IMR-90 (cell line): ENCODE measurements at places on chromosomes 1 and 21. TPM values are rescaled to one million over a fixed set of nuclear protein-coding genes. Genes with fewer than 3 reads are reported as not detected.
A peak's percentile ranks its signal among the peaks of the same experiment; 100 is the strongest.

The CFAP57 gene
- total RNA-seq: 0.28 and 0.36 TPM in 2 replicates

The FAM167B gene
- total RNA-seq: 0.18 TPM in 1 of 2 replicates, not detected in the other

The OR2T33 gene
- total RNA-seq: not detected in 2 replicates

The RPE65 gene
- total RNA-seq: under 0.01 TPM in 1 of 2 replicates, not detected in the other

The NOS1AP gene
- under 0.01 and 0.18 TPM in 2 replicates for total RNA-seq

The KIF17 gene
- 4.5 and 4.7 TPM in 2 replicates for total RNA-seq

The HCN3 gene
- 0.36 and 0.83 TPM in 2 replicates for total RNA-seq

The C1QTNF12 gene
- 0.36 TPM in 1 of 2 replicates, not detected in the other for total RNA-seq

The PPIH gene
- total RNA-seq: 22.4 and 36.1 TPM in 2 replicates

GRCh38 chr1:41501581-41501980, 17.1 kb upstream of the EDN2 start:
- DNase-seq: no peak

GRCh38 chr1:240658312-240658960, 46.5 kb upstream of the GREM2 start:
- DNase-seq: peak; percentile 73

- DNase-seq: no peak
These were observed 59.1 kb downstream of the LACTBL1 start for GRCh38 chr1:22913421-22914141.

DNA sequence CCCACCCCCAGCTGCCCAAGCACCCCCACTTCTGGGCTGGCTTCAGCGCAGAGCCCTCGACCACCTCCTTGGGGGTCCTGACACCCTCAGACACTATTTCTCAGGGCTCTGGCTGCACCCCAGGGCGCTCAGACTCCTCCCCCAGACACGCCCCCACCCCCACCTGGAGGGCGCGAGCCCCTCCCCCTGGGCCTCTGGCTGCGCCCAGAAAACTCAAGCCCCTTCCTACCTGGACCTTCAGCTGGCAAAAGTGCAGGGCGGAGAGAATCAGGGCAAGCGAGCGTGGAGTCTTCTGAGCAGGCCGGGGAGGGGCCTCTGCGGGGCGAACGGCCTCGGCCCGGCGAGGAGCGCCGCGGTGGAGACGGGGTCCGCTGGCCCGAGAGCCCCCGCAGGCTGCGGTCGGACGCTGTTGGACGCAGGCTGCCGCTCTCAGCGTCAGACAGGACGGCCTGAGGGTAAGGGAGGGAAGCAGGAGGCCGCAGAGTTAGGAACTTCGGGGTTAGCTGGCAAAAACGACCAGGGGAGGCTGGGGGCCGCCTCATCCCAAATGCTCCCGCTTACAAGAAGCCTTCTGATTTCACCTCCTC, 17.4 kb upstream of the NBPF1 start:
- DNase-seq: no peak

DNA sequence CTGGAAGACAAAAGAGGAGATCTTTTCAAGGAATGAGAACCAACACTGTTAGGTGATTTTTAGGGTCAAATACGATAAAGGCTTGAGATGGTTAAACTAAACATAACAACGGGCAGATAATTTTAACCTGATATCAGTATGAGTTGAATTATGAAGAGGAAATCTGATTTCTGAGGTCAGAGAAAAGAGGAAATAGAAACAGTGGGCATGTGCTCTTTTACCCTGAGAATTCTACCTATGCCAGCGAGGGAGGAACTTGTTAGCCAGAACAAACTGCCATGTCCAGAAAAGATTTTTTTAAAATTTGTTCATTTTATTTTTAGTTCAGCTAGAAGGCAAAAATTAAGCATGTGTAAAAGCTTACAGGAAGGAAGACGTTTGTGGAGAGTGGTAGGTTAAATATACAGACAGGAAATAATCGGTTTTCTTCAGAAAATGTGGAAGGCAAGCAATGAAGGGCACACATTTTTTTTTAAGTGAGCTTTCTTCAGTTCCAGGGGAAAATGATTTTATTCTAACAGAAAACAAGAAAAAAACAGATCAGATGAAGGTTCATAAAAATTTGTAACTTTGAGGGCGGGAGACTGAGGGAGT, 1745.3 kb downstream of the MRPL39 start:
- DNase-seq: no peak

DNA sequence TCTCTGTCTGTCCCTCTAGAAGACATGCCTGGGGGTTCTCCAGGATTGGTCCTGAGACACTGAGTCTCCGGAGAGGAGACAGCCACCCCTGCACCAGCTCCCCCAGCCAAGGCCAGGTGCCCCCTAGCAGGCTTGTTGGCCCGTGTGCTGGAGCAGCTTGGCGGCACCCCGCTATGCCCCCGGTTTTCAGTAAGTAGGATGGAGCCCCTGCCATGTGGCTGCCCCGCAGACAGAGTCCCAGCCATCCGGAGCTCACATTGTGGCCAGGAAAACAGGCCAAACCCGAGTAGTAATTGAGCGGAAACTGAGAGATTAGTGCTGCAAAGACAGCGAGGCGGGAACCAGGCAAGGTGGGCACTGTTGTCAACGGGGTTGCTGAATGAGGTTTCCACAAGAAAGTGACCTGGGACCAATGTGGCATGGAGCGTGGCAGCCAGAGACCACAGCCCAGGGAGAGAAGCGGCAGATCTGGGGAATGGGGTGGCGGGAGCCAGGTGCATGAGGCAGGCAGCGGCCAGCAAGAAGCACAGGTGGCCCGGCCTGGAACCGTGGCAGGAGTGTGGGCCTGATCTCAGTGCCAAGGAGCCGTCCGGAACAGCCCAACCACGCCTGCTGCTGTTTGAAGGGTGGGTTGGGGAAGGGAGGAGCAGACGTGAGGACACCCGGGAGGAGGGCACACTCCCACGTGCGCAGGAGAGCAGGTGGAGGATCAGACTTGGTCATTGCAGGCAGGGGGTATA, 137.4 kb upstream of the VAMP3 start:
- DNase-seq: no peak

- no peak for DNase-seq
These were observed 361.7 kb upstream of the SGIP1 start for GRCh38 chr1:66172272-66172671.

- no peak for DNase-seq
These were observed 217.4 kb upstream of the KIAA0040 start for GRCh38 chr1:175409938-175410337.

DNA sequence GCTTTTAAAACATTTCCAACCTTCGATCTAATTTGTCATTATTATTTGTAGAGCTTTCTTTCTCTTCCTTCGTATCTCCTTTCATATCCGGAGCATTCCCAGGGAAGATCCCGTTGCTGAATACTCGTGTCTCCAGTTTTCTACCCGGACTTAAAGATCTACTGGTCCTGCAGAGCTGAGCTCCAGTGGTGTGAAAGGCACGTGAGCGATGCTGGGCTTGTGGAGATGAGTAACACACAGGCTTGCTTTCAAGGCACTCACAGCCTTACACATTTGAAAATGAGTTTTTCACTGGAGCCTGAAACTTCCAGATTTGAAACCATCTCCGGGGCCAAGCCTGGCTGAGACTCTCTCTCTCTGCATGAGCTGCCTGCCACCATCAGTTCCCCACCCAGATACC, 428.3 kb downstream of the KIF26B start:
- DNase-seq: peak; percentile 12

DNA sequence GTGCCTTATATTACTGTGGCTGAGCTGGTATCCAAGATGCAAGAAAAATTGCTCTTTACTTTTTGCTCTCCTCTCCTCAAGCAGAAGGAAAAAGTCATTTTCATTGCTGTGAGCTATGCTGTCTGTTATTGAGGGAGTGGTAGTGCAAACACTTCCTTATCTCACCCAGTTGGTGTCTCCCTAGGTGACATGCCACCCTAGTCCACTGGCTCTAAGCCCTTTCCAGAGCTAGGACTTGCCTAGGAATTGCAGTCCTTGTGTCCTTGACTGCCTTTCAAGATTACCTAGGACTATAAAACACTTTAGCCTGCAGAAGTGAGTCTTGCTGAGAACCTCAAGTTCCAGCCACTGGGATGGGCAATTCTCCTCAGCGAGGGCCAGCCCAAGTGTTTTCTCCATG, 458.3 kb downstream of the MRPL39 start:
- DNase-seq: no peak

- DNase-seq: peak; percentile 39
These were observed at the start of gene POMGNT1 for GRCh38 chr1:46197964-46198811. POMGNT1 (minus strand) TSS chr1:46198434; CDS start chr1:46197821, 613 bp downstream.

DNA sequence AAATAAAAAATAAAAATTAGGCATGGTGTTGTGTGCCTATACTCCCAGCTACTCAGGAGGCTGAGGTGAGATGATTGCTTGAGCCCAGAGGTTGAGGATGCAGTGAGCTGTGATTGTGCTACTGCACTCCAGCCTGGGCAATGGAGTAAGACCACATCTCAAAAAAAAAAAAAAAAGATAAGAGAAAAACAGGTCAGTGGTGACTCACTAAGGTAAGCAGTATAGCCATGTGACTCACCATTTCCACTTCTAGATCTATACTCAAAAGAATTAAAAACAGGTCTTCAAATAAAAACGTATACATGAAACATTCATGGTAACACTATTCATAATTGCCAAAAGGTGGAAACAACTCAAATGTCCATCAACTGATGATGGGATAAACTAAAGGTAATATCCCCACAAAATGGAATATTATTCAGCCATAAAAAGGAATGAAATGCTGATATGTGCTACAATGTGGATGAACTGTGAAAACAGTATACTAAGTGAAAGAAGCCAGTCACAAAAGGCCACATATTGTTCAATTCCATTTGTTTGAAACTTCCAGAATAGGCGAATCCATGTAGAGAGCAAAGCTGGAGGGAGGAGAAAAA, 75.1 kb downstream of the ZNF281 start:
- DNase-seq: no peak

DNA sequence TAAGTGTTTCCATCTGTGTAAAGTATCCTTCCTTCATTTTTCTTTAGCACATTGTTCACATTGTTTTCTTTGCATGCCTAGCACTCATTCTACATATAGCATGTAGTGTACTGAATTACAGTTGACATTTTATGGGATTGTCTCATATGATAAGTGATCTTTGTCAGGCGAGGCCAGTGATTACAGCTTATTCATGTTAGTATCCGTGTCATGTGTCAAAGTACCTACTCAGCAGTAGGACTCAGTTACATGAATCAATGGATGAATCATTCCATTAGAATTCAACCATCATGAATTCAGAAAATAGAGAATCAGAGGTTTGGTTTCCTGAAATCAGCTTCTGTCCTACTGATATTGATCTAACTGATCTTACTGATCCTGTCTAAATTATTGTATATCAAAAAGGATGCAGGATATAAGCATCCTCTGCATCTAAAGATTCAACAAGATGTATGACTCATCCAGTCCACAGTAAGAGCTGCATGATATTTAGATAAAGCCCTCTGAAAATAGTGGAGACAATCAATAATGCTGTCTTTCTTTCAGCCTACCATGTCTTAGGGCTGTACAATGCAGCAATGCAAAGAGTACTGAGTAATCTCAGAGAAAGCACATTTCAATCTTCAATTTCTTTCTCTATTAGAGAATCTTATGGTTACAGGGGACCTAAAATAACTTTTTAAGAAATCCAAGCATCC, 20.7 kb upstream of the HRNR start:
- DNase-seq: no peak

DNA sequence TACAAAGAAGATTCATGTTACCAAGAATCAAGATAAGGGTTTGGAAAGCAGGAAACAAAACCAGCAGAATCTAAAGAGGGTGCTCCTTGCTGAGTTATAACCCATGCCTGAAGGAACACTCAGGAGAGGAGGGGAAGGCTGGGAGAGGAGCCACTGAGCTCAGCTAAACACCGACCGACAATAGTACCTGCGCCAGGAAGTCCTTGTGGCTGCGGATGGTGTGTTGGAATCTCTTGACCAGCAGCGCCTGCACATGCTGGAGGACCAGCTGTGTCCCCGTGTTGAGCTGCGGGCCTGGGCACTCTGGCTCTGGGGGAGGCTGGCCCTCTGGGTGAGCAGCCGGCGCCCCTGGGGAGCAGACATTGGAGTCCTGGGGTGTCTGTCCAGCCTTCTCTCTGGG, 89.4 kb downstream of the ABCA4 start:
- DNase-seq: no peak

DNA sequence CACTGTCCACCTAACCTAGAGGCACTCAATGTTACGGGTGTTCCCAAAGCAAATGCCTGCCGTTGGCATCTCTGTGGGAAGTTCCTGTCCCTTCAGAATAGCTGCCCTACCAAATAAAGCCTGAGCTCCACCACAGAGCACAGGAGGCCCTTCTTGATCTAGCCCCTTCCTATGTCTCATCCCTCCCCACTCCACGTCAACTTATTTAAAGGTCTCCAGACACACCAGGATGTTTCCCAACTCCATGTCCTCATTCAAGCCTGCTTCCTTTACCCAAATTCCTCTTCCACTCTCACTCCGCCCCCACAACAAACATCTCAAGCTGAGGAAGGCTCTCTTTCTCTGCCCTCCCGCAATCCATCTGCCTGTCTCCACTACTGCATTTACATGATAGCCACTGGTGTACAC, 87.7 kb downstream of the TGFBR3 start:
- DNase-seq: no peak

DNA sequence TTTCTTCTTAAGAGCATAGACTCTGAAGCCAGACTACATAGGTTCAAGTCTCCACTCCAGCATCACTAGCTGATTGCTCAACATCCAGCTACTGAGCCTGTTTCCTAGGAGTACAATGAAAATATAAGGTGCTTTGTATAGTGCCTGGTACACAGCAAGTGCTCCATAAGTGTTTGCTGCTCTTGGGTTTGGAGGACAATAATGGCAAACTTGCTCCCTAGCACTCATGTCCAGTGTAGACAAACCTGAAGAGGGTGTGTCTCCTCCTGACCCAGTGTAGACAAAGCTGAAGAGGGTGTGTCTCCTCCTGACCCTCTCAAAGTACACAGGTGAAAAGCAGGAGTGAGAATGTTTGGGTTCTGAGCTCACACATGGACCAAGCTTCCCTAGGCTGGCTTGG, 10.5 kb upstream of the ECE1 start:
- no peak for DNase-seq

- peak; percentile 90 for DNase-seq
These were observed 43.4 kb downstream of the KIF1B start for GRCh38 chr1:10253755-10254154.

DNA sequence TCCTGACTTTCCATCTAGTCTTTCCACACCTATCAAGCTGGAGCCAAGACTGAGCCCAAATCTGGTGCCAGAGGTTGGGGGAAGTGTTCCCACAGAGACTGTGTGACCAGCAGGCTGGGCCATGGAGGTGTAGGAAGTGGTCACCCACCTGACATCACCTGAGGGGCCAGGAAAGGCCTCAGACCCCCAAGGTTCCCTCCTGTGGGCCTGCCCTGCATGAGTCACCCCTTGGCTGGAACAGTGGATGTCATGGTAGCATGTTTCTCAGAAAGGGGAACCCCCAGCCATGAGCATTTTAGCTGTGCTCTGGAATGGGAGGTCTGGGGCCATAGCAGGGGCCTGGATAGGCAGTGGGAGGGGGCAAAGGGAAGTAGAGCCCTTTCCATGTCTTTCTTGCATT, 5.7 kb upstream of the TNFRSF8 start:
- DNase-seq: peak; percentile 23

DNA sequence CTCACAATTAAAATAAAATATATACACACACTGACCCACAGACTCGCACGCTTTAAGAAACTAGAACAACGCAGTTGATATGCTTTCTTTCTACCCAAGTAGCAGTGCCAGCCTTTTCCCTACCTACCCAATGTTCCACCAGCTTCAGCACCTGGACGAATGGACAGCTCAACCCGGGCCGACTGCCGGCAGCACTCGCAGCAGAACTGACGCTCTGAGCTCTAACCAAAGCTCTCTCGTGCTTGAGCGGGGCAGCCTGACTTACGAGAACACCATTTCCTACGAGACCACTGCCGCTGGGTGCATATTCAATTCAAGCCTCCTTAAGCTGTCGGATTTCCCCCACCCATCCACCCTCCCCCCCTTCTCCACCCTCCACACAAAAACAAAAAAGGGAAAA, 127.4 kb upstream of the DPYD start:
- peak; percentile 92 for DNase-seq

- DNase-seq: no peak
These were observed 450.7 kb downstream of the CAMTA1 start for GRCh38 chr1:7235871-7236517.
